ENCODE measurements at places on chromosomes 3 and 15.

DNA sequence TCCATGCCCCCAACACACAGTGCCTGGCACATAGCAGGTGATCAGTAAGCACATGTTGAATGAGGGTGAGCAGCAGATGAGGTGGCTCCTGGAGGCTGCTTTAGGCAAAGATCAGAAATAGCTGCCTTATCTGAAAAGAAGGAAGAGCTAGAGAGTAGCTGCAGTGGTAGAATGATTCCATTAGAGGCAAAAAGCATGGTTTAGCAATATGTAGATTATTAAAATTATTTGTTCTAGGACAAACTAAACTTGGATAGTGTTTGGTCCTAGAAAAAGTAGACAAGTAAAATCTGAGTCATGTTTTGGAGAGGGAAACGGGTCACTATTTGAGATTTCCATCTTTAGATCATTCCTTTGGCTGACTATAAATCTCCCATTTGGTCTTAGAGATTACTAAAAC lies 32.1 kb downstream of the KIF7 start:
- no peak for DNase-seq

GRCh38 chr3:128100638-128101037 lies 23.0 kb downstream of the RUVBL1 start:
- DNase-seq = no peak

- no peak for DNase-seq
Measured at GRCh38 chr15:100254285-100254684, 87.5 kb downstream of the ADAMTS17 start.

DNA sequence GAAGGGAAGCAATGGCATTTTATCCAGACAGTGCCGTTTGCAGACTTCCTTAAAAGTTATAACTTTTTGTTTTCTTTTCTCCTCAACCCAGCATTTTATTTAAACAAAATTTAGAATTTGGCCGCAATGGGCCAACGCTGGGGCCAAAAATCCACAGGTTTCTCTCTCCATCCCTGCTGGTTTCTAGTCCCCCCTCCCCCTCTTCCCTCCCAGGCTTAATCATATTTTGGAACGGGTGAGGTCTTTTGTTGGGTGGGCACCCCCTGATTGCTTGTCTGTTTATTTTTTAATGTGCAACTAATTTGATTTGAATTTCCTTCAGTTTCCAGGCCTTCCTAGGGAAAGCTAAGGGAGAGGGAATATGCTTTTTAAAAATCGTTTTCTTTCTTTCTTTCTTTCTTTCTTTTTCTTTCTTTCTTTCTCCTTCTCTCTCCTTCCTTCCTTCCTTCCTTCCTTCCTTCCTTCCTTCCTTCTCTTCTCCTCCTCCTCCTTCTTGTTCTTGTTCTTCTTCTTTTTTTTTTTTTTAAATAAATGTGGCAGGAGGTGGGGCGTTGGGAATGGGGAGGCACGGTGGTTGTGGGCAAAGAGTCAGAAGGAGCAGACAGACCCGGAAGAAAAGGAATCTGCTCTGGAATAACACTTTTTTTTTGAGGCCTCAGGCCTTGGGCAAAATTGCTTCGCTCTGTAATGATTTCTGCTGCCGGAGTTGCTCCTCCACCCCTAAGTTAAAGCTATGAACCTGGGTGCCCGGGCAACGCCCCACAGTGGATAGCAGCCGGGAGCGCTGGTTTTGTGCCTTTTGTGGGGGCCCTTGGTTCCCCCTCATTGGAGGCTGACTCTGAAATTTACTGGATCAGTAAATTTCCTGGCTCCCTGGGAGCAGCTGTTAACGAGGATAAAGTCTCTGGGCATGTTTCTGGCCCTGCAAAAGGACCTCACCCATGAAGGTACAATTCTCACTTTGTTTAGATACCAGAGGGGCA lies 1.9 kb downstream of the FNDC3B start:
- peak; percentile 77 for DNase-seq

DNA sequence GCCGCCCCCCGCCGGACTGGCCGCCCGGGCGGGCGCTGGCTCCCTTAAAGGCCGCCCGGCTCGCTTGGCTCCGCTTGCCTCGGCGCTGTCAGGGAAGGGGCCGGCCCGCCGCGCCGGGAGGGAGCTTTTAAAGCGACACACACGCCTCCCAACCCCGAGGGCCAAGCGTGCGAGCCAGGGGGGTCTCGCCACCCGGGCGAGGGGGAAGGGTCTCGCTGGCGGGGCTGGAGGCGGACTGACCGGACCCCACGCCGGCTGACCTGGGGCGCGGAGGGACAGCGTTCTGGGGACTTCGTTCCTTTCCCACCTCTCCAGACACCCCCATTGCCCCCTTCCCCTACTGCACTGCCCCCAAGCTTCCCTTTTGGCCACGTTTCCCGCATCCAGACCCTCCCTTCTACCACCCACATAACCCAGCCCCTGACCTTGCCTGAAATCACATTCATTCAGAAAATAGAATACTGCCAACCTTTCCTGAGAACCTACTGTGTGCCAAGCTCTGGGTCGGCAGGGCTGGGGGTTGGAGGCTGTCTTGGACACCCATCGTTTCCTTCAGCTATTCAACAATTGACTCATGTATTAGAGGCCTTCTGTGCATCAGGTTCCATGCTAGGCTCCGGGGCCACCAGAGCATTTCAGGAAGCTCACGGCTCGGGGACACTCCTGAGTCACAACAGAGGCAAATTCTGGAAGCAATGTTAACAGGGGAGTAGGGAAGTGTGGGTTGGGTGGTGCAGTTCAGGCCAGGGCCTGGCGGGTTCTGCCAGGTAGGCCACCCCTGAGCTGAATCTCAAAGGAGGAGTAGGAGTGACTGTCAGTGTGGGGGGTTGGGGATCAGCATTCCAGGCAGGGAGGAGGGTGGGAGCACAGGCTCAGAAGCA lies at the start of gene INSYN1:
TSS of gene INSYN1 (minus strand) at position 102 of the 881 bp plus-strand sequence. CDS start 2,221 bp downstream, outside the sequence.
- peak; percentile 59 for DNase-seq

- DNase-seq = no peak
Measured at GRCh38 chr15:101523560-101523940, 34.0 kb upstream of the PCSK6 start.

DNA sequence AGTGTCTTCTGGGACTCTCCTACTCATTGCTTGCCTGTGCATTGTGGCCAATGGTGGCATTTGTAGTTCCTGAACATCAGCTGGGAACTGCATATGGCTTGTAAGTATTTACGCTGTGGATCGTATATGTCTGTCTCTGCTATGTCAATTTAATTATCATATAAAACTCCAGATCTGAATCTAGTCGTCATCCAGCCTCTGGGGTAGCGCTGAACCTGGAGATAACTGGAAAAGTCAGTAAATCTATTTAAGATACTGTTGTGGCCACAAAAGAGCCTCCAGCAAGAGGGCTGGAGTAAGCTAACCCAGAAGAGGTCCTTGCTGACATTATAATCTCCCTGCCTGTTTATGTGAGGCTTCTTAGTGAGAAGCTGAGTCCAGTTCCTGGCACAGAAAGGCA lies 21.6 kb downstream of the MFSD1 start:
- no peak for DNase-seq

DNA sequence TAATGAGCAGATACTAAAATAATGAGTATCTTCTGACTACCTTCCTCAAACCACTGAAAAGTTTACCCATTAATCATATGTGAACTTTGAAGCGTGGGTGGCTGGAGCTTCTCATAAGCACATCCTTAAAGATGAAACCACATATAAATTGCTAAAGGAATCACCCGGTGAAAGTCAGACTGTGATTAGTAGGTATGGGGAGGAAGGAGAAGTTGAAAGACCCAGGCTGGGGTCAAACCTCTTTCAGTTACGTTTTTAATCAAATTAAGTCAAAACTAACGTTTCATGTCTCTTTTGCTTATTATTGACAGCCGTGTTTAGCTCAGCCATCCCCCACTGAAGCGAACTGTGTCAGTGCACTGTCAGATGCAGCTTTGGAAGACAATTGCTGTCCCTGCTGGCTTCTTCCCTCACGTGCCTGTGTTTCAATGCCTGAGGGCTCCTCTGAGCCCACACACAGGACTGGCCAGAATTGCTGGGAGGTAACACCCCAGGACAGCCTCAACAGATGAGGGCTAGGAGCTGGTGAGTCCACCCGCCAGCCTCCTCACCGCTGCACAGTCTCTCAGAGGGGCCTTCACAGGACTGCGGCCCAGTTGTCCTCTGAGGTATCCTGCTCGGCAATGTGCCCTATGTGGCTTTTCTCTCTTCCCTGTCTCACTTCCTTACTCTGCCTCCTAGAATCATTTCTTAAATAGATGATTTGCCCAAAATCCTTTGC lies 29.3 kb upstream of the SH3BP5 start:
- DNase-seq = no peak

- DNase-seq = no peak
Measured at GRCh38 chr3:184751204-184752040, 39.6 kb upstream of the MAGEF1 start.

DNA sequence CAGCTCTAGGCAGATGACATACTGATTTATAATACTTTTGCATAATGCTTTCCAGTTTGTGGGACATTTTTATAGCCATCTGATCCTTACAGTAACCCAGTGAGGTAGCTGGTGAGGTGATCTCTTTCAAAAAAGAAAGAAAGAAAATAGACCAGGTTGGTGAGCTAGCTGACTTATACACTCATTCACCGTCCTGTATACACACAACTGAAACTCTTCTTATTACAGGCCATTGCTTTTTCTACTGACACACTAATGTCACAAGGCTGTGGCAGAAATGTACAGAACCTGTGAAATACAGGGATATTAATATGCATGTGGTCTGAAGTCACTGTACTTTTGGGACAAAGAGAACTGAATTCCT lies 150.2 kb upstream of the BHLHE40 start:
- peak; percentile 27 for DNase-seq

DNA sequence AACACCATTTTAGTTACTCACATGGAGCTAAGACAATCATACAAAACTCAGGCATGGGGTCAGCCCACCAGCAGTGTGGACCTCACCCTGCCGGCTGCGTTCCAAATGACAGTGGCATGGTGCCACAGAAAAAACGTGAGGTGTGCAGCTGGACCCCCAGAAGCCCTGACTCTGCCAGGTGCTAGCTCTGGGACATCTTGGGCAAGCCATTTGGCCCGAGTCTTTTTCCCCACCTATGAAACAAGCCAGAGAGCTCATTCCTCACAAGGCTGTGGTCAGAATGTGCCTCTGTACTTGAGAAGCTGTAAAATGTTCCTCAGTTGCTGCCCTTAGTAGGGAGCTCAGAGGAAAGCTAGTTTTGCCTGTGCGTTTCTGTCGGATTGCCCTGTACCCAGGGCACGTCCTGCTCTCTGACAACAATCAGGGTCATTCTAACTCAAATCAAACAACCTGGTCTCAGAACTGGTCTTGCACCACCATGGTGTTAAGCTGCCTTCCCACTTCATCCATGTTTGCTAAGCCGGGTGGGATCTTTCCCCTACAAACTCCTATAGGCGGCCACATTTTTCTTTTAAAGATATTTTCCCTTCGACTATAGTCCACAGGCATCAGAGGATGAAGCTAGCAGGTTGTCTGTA lies 44.9 kb downstream of the LIPC start:
- no peak for DNase-seq

DNA sequence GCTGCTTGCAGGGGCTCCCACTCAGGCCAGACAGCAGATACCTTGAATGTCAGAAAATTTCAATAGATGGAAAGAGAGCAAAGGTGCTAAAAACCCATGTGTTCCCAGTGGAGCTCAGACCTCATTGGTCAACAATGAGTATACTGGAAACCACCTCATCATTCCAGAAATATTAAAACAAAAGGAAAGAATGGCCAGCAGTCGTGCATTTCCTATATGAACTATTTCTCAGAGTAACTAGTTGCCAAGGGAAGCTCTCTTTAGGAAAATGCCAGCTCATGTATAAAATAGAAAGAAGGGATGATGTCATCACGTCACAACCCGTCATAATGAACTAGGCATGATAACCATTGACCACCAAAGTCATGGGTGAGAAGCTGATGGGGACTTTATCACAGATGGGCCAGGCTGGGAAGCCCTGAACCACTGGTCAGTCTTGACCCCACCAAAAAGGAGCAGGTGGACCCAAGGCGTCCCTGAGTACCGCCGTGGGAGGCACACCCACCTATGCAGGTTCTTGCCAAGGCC lies 17.5 kb downstream of the DNAJB8 start:
- no peak for DNase-seq

DNA sequence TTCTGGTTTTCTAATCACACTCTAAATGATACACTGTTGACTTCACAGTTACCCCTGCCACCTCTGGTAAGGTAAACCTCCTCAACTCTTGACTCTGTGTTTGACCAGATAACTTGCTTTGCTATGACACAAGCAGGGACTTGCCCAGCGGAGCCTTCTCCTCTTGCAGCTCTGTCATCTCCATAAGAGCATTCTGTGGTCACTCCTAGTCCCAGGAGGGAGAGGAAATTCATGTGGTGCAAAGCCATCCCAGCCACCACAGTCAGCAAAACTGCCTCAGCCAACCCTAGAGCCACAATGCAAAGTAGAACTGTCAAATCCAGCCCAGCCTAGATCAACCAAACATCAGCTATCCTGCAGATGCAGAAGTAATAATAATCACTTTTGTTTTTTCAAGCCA lies 144.7 kb upstream of the GADL1 start:
- no peak for DNase-seq
